Upper lobe of left lung (tissue), 6 donors: ENCODE measurements at places on chromosomes 6 and 20.

GRCh38 chr6:88662163-88662580 lies 301.2 kb downstream of the RNGTT start:
- DNase-seq, result no peak

DNA sequence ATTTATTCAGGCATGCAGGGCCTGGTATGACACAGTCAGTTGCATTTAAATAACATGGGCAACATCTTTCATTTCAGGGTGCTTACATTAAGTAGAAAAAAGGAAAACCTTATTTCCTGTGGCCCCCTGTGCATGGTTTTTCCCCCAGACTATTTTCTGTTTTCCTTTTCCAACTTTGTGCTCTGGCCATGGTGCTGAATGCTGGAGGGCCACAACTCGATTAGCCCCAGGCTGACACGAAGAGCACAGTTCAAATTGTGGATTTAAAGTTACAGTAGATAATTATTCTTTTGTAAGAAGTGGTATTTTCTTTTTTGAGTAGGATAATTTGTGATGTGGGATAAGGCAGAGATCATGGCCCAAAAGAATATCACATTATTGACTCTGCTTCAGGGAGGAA lies 332.0 kb downstream of the HAO1 start:
- no peak for DNase-seq

DNA sequence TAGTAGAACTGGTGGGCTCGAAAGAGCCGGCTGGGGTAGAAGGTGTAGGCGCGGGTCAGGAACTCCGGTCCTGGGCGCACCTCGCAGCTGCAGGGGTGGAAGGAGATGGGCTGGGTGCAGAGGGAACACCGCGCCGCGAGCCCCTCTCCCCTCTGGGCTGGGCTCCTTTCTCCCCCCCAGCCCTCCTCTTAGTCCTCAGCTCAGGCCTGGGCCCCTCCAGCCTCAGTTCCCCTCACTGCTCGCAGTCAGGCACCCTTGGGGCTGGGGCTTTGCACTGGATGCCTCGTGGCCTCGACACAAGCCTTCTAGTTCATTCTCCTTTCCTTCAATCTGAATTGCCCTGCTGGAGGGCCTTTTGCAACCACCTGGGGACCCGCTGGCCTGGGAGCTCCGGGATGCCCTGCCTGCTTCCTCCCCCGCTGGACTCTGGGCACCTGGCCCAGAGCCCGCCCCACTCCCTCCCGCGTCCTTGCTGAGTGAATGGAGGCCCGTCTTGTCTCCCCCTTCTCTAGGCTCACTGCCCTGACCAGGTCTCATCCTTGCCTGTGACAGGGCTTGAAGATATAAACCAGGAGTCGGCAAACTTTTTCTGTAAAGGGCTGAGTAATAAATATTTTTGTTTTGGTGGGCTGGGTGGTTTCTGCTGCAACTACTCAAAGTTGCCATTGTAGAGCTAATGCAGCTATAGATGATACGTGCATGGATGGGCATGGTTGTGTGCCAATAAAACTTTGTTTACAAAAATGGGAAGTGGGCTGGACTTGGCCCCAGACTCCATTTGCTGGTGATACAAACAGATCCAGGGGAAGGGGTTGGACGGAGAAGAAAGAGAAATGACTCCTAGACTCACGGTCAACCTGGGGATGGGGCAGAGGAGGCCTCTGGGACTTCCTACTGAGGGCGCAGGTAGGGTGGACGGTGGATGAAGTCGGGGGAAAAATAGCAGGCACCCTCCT lies 47.3 kb downstream of the APCDD1L start:
- DNase-seq, result no peak

- DNase-seq, result no peak
Measured at GRCh38 chr20:53748176-53748575, 154.5 kb upstream of the ZNF217 start.

- DNase-seq, result no peak
Measured at GRCh38 chr20:19473922-19474286, 261.5 kb downstream of the SLC24A3 start.

- no peak for DNase-seq
Measured at GRCh38 chr6:168352096-168352495, 32.5 kb upstream of the DACT2 start.

DNA sequence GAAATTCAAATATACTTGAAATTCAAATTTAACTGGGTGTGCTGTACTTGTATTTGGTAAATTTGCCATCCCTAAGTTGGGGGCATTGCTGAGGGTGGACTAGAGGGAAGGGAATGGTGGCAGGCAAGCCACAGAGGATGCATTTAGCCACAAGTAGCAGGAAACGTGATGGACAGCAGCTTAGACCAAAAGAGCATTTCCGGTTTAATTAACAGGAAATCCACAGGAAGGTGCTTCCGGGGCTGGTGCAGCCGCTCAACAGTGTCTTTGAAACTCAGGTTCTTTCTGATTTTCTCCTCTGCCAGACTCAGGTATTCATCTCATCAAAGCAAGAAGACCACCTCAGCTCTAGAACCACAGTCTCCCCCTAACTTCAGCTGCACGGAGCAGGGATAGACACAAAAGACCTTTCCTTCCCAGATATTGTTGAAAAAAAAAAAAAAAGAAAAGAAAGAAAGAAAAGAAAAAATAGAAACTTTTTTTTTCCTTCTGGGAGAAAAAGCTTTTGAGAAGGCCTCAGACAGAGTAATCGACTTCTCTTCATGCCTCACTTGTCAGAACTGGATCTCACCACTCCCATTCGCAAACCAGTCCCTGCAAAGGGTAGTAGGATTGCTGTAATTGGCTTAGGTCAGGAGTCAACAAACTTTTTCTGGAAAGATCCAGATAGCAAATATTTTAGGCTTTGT lies 8.0 kb upstream of the BCAS1 start:
- DNase-seq, result no peak

DNA sequence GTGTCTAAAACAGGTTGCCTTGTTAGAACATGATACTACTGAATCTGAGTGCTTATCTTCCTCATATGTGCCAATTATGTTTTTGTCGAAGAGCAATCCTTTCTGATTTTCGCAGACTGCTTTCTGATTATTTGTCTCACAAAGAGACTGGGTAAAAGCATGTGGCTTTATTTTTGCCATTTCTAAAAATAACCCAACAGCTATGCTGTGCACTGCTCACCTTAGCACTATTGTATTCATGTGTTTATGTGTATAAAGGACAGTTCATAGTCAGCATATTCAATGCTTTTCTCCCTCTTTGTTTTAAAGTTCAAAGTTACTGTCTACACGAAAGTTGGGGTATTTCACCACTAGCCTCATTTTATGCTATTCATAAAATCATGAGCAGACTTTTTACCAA lies 127.0 kb downstream of the SGK1 start:
- DNase-seq, result no peak

- no peak for DNase-seq
Measured at GRCh38 chr20:5933802-5934436, 16.4 kb downstream of the TRMT6 start.

DNA sequence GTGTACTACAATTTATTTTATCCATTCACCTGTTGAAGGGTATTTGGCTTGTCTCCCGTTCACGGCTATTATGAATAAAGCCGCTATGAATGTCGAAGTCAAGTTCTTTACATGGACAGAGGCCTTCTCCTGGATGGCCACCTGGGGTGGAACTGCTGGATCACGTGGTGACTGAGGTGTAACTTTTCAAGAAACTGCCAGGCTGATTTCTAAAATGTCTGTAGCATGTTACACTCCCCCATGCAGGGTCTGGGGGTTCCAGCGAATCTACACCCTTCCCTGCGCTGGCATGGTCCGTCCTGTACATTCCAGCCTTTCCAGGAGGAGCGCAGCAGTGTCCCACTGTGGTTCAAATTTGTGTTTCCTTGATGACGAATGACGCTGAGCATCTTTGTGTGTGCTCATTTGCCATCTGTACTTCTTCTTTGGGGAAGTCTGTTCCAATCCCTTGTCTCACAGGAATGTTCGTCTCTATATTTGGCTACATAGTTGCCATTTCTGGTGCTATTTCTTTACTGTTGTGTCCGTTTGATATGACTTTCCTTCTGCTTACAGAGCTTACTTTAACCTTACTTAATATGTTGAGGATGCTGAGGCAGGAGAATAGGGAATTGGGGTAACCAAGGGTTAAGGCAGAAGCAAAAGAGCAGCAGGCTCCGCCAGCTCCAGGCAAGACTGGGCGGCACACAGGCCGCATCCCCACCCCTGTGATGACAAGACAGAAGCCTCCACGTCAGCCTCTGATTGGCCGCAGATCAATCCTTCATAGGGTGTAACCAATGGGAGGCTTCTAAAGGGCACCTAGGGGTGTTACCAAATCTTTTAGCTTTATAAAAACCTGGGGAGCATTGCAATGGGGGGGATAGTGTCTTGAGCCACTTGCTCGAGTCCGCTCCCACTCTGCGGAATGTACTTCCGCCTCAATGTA lies 106.6 kb downstream of the TAF4 start:
- DNase-seq, result no peak

DNA sequence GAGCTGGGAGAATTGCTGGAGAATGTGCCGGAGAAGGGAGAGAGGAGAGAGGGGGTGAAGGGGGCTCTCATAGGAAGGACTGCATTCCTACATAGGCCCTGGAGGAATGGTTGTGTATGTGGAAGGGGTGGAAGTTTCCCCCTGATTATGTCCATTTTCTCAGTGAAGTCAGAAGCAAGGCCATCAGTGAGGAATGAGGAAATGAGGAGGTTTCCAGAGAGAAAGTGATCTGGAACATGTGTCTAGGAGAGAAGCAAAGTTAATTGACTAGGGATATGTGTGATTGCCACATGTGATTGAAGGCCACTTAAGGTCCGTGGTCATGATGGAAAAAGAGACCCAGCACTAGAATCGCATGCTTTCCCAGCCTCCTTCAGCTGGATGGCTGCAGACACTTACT lies 42.3 kb downstream of the TBPL1 start:
- no peak for DNase-seq
